ENCODE measurements at places on chromosomes 4 and X.
A peak's percentile ranks its signal among the peaks of the same experiment; 100 is the strongest.

- no peaks in the 10 kb centered on the region for H3K27me3 ChIP-seq
- H3K4me3 ChIP-seq, result no peak overlapping the region
- H3K27ac ChIP-seq, result no peak overlapping the region
- H3K4me1 ChIP-seq, result no peaks in the 10 kb centered on the region
Observed at GRCh38 chrX:97494756-97495372, 611.2 kb downstream of the RPA4 start.

- H3K36me3 ChIP-seq, result no peaks in the 10 kb centered on the region
- no peaks in the 10 kb centered on the region for H3K27me3 ChIP-seq
- DNase-seq, result no peak
- no peak overlapping the region for H3K4me3 ChIP-seq
- no peaks in the 10 kb centered on the region for H3K4me1 ChIP-seq
Observed at GRCh38 chr4:146029939-146030710, 91.5 kb upstream of the ZNF827 start.

DNA sequence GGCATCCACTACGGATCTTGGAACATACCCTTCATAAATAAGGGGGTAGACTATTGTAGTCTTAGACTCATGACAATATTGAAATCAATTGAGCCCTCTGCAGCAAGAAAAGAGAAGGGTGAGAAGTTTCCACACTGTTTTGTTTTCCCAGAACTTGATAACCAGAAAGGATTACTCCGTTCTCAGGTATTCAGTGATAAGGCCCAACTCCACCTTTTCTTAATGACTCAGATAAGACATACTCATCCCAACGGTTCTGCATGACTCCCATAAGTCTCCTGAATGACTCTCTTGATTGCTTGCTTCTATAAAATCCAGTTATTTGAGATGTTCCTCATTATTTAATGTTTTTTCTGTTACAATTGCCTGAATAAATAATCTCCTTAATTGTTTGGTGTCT is 111.7 kb downstream of the PABPC4L start:
- H3K4me1 ChIP-seq, result no peaks in the 10 kb centered on the region
- no peak for DNase-seq
- no peaks in the 10 kb centered on the region for H3K36me3 ChIP-seq
- H3K27ac ChIP-seq, result no peak overlapping the region
- H3K4me3 ChIP-seq, result no peak overlapping the region

GRCh38 chrX:152907084-152907651 is 9.3 kb downstream of the ZNF185 start:
- no peak for DNase-seq
- no peaks in the 10 kb centered on the region for H3K27me3 ChIP-seq
- no peaks in the 10 kb centered on the region for H3K4me1 ChIP-seq
- H3K36me3 ChIP-seq, result no peaks in the 10 kb centered on the region
- H3K27ac ChIP-seq, result no peak overlapping the region
- H3K4me3 ChIP-seq, result no peak overlapping the region

DNA sequence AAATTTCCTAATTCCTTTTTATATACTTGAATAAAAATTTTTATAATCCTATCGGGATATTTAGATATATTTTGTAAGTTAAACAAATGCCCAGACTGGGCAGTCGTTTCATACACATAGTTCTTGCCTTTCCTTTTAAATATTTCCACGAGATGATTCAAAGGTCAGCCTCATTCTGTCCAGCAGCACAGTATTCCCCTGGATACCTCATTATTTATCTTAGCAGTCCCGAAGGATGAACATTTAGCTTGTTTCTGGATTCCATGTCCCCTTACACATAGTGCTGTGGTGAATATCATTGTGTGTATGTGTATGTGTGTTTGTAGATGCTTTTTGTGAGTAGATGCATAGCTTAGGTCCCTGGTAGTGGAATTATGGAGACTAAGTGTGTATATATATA is 38.3 kb downstream of the RAPGEF2 start:
- H3K27ac ChIP-seq, result no peak overlapping the region
- no peak for DNase-seq
- H3K36me3 ChIP-seq, result no peaks in the 10 kb centered on the region
- H3K27me3 ChIP-seq, result no peaks in the 10 kb centered on the region
- no peak overlapping the region for H3K4me3 ChIP-seq

DNA sequence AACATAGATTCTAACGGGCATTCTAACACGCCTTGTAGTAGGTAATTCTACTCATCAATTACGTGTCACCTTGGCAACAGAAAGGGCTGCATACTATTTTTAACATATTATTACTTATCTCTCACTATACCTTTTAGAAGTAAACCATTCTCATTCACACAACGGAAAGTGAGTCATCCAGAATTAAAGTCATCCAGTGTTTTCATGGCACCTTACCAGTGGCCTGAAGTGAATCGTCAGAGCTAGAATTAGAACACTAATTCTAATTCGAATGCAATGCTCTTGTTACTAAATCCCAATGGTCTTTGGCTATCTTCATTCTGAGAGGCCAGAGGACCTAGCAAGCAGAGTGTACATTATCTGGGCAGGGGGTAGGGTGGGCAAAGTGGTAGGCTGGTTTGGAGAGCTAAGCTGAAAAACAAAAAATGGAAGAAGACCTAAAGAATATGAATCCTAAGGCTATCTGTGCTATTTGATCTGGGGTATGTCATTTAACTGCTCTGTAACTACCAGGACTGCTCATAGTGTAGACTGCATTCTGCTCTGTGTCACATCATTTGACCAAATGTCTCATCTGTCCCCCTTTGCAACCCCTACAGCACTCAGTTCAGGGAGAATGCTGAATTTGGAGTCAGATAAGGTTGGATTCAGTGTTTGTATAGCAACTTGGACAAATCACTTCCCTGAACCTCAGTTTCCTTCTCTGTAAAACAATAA is 96.5 kb downstream of the HDAC8 start:
- DNase-seq, result no peak
- no peaks in the 10 kb centered on the region for H3K27me3 ChIP-seq
- H3K4me3 ChIP-seq, result no peak overlapping the region
- no peaks in the 10 kb centered on the region for H3K36me3 ChIP-seq

- no peak overlapping the region for H3K4me3 ChIP-seq
- no peak for DNase-seq
- H3K4me1 ChIP-seq, result no peaks in the 10 kb centered on the region
- H3K27me3 ChIP-seq, result no peaks in the 10 kb centered on the region
- no peaks in the 10 kb centered on the region for H3K36me3 ChIP-seq
Observed at GRCh38 chrX:66221856-66222255, 57.8 kb downstream of the HEPH start.

DNA sequence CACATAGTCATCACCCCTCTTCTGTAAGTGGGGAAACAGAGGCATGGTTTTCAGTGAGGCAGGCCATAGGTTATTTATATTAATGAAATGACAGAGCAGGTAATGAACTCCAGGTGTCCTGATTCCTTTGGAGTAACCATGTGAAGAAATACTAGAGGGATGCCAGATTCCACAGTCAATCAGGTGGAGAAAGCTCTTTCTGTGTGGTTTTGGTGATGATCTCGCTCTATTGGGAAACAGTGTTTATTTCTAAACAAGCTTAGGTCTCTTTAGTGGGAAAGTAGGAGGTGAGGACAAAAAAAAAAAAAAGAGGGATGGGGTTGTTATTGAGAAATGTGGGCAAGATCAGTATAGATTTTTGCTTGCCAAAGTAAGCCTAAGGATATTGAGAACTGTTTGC is 12.2 kb downstream of the DOCK11 start:
- no peak overlapping the region for H3K4me3 ChIP-seq
- peaks cover 22% of the 10 kb centered on the region for H3K4me1 ChIP-seq
- no peaks in the 10 kb centered on the region for H3K36me3 ChIP-seq

DNA sequence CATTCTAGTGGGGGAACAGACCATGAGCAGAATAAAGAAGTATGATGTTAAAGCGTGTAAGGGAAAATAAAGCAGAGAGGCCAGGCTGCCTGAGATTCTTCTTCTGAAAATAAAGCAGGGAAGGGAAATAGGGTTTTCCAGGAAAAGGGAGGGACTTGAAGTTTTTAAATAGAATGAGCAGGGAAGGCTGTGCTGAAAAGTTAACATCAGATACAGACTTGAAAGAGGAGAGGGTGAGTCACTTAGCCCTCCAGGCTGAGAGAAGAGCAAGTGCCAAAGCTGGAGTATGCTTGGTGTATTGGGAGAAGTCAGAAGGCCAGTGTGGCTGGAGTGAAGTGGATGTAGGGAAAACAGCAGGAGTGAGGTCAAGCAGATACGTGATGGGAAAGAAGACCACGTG is 10.0 kb upstream of the PLK4 start:
- no peak overlapping the region for H3K4me3 ChIP-seq
- no peaks in the 10 kb centered on the region for H3K27me3 ChIP-seq
- DNase-seq, result no peak
- H3K36me3 ChIP-seq, result no peaks in the 10 kb centered on the region

GRCh38 chr4:168630445-168631187 is 133.8 kb downstream of the PALLD start:
- H3K27me3 ChIP-seq, result no peaks in the 10 kb centered on the region
- no peak overlapping the region for H3K4me3 ChIP-seq
- H3K36me3 ChIP-seq, result no peaks in the 10 kb centered on the region
- DNase-seq, result no peak
- peaks cover 4% of the 10 kb centered on the region for H3K4me1 ChIP-seq

DNA sequence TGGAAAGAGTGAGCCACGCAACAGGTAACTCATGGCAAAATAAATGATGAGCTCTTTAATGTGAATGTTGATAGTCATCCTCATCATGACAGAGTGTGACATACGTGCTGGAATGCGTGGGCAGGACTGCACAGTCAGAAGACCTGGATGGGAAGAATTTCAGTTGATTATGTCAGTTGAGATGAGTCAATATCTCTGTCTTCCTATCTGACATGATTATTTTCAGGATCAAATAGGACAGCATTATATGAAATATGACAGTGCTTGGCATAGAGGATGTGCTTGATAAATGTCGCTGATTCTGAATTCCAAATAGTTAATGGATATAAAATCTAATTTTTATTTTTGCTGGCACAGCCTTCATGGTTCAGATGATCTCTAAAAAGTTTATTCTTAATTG is 95.1 kb downstream of the IL15 start:
- H3K27ac ChIP-seq, result no peak overlapping the region
- no peaks in the 10 kb centered on the region for H3K27me3 ChIP-seq
- no peak overlapping the region for H3K4me3 ChIP-seq
- DNase-seq, result no peak

DNA sequence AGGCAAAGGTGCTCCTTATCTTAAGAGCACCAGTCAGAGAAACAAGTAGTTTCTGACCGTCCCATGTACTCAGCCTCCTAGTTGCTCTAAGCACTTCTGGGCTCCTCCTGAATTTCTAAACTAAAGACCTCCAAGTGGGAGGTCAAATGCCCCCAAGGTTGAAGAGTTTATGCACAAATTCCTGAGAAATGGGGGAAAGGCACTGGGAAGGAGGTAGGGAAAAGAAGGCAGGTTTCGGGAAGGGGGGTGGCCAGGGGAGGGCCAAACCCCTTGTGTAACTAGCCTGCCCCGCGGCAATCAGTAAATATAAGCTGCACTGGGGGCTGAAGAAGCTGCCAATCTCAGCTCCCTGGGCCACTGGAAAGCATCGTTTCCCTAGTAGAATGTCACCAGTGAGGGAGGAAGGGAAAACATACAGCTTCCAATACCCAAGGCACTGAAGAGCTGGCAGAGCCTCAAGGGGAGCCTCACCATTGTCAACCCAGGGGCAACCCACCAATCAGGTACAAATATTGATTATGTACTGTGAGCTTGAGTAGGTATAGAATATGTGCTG is 3.4 kb downstream of the FOXO4 start:
- DNase-seq, result no peak
- H3K36me3 ChIP-seq, result no peaks in the 10 kb centered on the region
- H3K4me1 ChIP-seq, result peaks cover 34% of the 10 kb centered on the region
- H3K27ac ChIP-seq, result no peak overlapping the region
- no peak overlapping the region for H3K4me3 ChIP-seq
- H3K27me3 ChIP-seq, result no peaks in the 10 kb centered on the region

DNA sequence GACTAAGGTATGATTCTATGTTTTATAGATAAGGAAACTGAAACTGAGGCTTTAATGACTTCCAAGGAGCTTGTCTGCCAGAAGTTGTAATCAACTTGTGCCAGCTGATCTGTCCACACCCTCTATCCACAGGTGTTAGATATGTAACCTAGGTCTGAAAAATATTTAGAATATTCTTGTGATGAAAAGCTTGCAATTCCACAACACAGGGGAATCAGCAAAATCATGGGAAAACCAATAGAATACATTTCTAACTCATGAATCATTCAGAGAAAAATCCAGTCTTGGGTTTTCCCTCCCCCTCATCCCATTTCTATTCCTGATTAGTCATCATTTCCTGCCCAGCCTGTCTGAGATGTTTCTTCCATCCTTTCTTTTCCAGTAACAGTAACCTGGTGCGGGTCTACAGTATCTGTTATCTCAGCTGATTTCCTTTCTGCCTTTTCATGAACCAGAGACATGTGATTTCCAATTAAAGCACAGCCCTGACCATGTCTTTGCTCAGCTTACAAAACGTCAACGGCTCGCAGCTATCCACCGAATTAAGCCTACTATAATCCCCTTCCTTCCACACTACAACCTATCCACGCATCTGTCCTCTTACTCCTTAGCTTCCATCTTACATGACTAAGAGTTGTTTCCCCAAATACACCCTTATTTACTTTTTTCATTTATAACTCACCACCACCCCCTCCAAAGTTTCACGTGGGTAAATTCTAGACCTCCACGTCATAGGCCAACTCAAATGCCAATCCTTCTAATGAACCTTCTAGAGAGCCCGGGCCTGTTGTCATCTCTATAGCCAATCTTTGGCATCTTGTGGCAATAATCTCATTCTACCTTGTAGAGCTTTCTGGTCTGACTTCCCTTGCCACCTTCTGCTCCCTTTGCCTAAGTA is 961 bp upstream of the NOCT start:
- peak overlapping the region; percentile 91 for H3K27ac ChIP-seq
- DNase-seq, result no peak
- peak overlapping the region; percentile 69 for H3K4me3 ChIP-seq
- no peaks in the 10 kb centered on the region for H3K36me3 ChIP-seq

- H3K4me1 ChIP-seq, result no peaks in the 10 kb centered on the region
- no peak overlapping the region for H3K4me3 ChIP-seq
- no peak overlapping the region for H3K27ac ChIP-seq
Observed at GRCh38 chr4:11931266-11931820, 502.6 kb upstream of the HS3ST1 start.

- no peaks in the 10 kb centered on the region for H3K36me3 ChIP-seq
- no peaks in the 10 kb centered on the region for H3K4me1 ChIP-seq
- no peak overlapping the region for H3K27ac ChIP-seq
- DNase-seq, result no peak
Observed at GRCh38 chr4:174581901-174582300, 59.6 kb upstream of the HPGD start.

DNA sequence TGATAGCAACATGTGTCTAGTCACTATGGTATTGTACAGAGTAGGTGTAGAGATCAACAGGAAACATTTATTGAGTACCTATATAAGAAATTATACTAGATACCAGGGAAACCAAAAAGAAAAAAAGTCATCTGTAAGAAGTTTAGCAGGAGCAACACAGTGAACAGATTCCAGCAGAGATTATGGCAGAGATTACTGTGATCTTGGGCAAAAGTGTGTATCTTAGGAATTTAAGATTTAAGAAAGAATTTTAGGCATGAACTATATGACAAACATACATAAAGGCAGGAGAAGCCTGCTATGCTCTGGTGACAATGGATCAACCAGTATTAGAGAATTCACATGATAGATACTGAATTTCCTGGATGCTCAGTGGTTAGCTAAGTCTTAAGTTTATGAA is 37.9 kb downstream of the SNCA start:
- H3K4me1 ChIP-seq, result no peaks in the 10 kb centered on the region
- DNase-seq, result no peak
- no peak overlapping the region for H3K27ac ChIP-seq
- no peaks in the 10 kb centered on the region for H3K36me3 ChIP-seq

Measured in effector memory CD4-positive, alpha-beta T cell (primary cell).